ENCODE measurements at places on chromosomes 4 and X. TPM values are rescaled to one million over a fixed set of nuclear protein-coding genes. Genes with fewer than 3 reads are reported as not detected.

- no peak for DNase-seq
Measured at GRCh38 chr4:175646802-175647201, 165.3 kb downstream of the GPM6A start.

The MAGEA12 gene
- not detected for total RNA-seq

The TLR10 gene
- total RNA-seq = not detected

- peak; percentile 25 for DNase-seq
Measured at GRCh38 chrX:1323315-1323714, 13.3 kb upstream of the IL3RA start.

The TBC1D19 gene
- 47.4 TPM for total RNA-seq

DNA sequence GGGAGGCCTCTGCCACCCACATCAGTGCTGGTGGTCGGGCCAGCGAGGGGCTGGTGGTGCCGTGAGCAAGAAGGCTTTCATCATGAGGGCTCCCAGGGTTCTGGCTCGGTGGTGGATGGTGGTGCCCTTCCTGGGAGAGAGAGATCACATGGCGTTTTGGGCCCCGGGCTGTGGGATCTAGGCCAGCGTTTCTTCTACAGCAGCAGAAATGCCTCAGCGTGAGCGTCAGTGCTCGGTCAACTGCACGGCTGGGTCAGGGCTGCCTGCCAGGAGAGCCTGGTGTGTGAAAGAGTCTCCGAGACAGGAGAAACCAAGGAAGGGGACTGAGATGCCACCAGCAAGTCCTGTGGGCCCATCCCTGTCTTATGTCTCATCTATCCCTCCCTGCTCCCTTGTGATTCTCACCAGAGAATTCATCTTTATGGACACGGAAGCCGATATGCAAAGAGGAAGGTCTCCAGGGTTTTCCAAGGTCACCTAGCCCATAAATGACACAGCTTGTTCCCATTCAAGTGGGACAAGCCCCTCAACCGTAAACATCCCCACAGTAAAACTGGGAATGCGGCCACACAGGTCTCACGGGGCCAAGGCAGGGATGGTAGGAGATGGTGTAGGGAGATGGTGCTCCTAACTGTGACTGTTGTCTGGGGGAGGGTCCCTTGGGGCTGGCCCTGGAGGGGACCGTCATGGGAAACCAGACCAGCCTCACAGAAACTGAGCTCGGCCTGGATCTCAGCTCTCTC lies 99.2 kb downstream of the SORCS2 start:
- DNase-seq = peak; percentile 47

DNA sequence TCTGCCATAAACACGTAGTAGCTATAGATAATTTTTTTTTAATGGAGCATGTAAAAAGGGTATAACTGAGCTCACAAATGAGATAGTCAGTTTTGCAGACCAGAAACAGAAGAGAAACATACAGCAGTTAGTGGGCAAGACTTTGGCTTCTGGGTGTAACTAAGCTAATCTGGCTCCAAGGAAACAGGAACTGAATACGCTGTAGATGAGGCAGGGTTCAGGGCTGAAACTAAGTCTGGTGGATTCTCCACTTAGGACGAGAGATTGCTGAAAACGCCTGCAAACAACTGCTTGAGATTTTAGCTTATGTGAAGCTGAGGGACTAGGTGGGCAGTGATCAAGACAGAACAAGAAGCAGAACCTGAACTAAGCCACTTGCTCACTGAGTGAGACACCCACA lies 91.7 kb downstream of the SMIM20 start:
- DNase-seq = no peak

GRCh38 chr4:147312376-147313046 lies 168.4 kb upstream of the EDNRA start:
- DNase-seq = no peak

DNA sequence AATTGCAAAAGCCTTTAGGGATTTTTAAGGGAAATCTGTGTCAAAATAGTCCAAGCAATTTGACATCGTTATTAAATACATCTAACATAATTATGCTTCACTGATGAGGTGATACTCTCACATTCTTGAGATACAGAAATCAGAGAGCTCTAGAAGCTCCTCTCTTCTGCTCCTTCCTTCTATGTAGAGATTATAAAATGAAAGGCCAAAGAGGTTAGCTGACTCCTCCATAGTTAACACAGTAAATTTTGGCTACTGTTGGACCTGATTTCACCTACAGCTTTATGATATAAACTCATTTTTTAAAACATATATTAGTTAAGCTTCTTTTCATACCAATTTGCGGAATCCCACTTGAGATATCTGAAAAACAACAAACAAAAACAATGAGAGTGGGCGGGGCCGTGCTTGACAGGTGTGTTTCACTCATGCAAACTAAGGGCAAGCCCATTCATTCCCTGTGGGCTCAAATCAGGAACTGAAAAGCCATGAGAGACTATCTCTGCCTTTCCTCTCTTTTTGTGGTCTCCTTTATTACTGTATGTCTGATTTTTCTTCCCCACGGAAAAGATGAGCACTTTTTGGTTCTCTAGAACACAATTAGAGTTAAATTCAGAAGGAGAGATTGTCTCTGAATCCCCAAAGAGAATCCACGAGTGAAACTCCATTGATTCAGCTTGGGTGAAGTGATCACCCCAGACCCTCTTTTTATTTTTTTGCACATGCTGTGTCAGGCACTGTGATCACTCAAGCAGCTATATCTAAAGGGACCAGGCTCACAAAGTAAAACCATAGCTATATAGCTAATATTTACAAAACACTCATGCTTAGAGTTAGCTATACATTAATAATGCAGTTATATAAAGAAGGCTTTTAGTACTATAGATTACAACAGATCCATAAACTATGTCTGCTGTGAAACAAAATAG lies 566.3 kb downstream of the IL15 start:
- no peak for DNase-seq

All from Caki2 (cell line).